Iris pigment epithelial cell (primary cell): ENCODE measurements at places on chromosomes 12 and 14.

DNA sequence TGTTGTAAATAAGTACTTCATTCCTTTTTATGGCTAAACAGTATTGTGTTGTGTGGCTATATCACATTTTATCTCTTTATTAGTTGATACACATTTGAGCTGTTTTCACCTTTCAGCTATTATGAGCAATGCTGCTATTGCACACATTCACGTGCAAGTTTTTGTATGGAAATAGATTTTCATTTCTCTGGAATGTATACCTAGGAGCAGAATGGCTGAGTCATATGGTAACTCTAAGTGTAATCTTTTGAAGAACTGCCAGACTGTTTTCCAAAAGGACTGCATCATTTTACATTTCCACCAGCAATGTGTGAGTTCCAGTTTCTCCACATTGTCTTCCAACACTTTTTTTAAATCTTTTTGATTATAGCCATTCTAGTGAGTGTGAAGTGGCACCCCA is 134.0 kb downstream of the SRGAP1 start:
- peak; percentile 87 for DNase-seq

GRCh38 chr12:168763-169525 is 45.0 kb downstream of the SLC6A12 start:
- no peak for DNase-seq

GRCh38 chr14:50421499-50421898 is 24.8 kb upstream of the CDKL1 start:
- DNase-seq, result no peak

- DNase-seq, result peak; percentile 20
These were observed 30.4 kb upstream of the KCNA5 start for GRCh38 chr12:5013266-5013730.

DNA sequence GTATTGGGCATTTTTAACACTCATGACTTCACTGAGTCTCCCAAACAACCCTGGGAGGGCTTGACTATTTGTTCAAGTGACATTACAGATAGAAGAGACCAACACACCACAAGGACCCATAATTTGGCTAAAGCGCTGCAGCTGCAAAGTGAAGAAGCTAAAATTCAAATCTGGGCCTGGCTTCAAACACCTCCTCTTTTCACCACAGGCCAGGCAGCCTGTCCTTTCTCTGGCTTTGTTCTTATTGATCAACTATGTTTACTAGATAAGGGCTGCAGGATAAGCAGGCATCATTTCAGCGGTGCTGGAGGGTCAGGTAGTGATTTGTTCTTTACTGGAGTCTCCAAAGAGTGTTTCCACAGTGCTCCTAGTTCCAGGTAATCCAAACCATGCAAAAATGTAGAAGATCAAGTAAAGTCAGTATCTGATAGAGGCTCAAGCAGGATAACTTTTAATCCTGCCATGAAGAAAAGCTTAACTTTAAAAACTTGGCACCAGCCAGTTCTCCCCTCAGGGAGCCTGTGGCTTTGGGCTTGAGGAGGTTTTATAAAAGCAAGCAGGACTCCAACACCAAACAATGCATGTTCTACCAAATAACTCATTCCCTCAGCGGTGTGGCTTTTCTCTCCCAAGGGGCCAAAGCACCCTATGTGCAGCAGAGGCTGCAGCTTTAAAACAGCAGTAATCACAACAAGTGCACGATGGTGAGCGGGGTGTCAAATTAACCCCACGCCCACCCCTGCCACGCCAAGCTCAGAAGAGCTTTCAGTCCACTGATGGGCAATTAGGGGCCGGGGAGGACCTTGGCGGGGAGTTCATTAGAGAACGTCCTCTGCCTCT is 16.8 kb downstream of the CLMN start:
- no peak for DNase-seq

GRCh38 chr14:58969951-58970751 is 218.3 kb upstream of the DAAM1 start:
- peak; percentile 54 for DNase-seq

DNA sequence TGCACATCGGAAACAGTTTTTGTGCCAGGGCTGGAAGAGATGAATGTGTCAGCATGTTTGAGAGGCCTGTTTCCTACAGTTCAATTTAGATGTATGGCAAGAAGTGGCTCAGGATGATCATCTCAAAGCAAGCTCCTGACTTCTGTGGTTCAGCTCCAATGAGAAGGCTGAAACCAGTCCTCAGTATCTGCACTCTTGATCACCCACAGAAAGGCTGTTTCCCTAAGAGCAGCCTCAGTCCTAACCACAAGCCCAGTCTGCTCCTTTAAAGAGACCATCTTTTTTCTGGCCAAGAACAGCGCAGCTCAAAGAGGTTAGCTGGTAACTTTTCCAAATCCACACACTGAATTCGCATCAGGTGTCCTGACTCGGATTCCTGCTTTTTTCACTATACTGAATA is 19.2 kb downstream of the CSRP2 start:
- no peak for DNase-seq

DNA sequence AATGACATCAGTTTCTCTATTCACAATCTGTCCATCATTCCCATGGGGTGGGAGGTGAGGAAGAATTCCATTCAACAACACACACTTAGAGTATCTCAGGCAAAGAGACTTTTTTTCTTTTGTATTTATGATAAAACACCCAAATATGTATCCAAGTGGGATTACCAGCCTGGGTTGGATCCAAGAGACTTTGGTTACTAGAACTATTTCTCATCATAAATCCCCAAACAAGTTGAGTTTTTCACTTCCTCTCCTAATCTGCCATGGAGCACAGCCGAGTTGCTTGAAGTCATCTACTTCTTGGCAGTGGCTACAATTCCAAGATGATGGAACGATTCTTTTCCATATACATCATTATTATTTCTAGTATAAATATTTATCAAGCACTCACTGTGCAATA is 209.2 kb upstream of the HMGA2 start:
- DNase-seq, result peak; percentile 95
